ENCODE measurements at places on chromosomes 12 and 14. TPM values are rescaled to one million over a fixed set of nuclear protein-coding genes. Genes with fewer than 3 reads are reported as not detected.

Gene TAS2R19
- 6.9 TPM for total RNA-seq

Gene KRT7
- not detected for total RNA-seq

Gene ACOT2
- total RNA-seq: 117 TPM

Gene BCL2L14
- not detected for total RNA-seq

Gene OVCH1
- total RNA-seq: 2.5 TPM

Gene GOLGA5
- total RNA-seq: 41.0 TPM

Gene SERPINA12
- not detected for total RNA-seq

DNA sequence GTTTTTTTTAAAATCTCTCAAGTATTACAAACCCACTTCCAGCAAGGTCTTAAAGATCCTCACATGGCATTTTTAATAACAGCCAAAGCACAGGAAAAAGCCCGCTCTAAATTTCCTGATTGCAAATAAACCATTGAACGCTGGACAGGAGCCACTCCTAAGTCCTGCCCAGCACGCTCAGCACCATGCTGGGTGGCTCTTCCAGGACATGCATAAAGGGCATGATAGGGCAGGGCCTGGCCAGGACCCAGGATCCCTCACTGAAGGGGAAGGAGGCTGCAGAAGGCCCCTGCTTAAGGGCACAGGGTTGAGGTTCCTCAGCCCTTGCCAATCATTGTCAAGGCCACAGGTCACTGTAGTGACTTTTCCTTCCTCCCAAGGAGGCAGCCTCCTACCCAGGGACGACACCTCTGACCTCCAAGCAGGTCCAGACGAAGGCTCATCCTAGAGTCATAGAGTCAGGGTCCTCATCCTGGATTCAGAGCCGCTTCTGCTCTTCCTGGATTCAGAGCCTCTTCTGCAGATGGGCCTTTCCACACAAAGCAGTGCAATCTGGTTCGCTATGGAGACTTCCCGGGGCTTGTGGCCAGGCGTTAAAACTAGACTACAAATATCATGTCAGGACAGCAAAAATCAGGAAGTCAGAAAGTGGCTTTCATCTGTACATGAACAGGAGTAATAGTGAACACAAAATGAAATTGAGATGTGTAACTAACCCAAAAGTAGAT is 123.8 kb downstream of the GCH1 start:
- DNase-seq: peak; percentile 60
- no peaks in the 10 kb centered on the region for H3K27me3 ChIP-seq
- peaks cover 26% of the 10 kb centered on the region for H3K4me1 ChIP-seq
- no peaks in the 10 kb centered on the region for H3K36me3 ChIP-seq
- H3K4me3 ChIP-seq: no peak overlapping the region

DNA sequence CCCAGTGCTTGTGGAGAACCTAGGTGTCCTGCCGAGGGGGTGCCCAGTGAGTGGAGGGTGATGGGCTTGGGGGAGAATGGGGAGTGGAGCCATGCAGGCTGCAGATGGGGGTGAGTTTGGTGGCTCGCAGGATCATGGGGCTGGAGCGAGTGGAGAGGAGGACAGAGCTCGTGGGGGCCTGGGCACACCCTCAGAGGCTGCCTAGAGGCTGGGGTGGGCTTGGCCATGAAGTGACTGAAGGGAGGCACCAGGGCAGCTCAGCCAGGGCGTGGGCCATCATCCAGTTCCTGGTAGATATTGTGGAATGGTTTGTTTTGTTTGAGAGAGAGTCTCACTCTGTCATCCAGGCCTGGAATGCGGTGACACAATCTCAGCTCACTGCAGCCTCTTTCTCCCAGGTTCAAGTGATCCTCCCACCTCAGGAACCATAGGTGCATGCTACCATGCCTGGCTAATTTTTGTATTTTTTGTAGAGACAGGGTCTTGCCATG is 43.4 kb upstream of the AMN start:
- H3K36me3 ChIP-seq: no peaks in the 10 kb centered on the region
- H3K27ac ChIP-seq: no peak overlapping the region
- H3K4me1 ChIP-seq: no peaks in the 10 kb centered on the region

DNA sequence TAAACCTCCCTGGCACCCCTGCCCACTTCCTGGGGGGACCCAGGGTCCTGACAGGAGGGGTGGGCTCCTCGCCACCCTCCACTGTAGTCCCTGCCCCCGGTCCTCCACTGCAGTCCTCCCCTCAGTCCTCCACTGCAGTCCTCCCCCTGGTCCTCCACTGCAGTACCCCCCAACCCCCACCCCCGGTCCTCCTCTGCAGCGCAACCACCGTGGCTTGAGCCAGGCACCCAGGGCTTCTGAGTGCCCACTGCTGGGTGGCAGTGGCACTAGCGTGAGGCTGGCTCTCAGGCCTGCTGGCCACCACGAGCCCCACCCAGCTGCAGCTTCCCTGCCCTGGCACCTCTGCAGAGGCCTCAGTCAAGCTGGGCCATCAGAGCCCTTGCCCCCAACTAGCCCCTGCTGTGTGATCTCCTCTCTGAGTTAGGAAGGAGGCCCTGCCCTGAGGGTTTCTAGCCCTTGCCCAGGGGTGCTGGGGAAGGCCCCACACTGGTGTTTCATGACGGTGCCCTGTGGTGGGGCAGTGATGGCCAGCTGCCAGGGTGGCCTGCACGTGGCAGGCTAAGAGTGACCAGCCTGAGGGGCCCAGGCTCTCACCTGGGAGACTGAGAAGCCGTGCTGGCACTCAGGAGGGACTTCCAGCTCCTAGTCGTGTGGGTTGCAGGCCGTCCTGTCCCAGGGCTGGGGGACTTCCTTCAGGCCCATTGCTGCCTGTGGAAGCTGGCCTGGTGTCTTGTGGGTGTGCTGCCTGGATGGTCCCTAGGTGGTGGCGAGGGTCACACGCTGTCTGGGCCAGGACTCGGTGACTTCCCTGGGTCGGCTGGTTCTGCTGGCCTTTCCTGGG is 9.7 kb downstream of the CEP170B start:
- no peaks in the 10 kb centered on the region for H3K27me3 ChIP-seq
- DNase-seq: no peak
- peaks cover 6% of the 10 kb centered on the region for H3K4me1 ChIP-seq
- no peak overlapping the region for H3K27ac ChIP-seq

GRCh38 chr12:113271853-113272561 is 50.7 kb downstream of the TPCN1 start:
- H3K27me3 ChIP-seq: no peaks in the 10 kb centered on the region
- peaks cover 23% of the 10 kb centered on the region for H3K36me3 ChIP-seq
- no peak overlapping the region for H3K4me3 ChIP-seq
- peak; percentile 94 for DNase-seq
- H3K4me1 ChIP-seq: peaks cover 22% of the 10 kb centered on the region
- peak overlapping the region; percentile 72 for H3K27ac ChIP-seq

- no peaks in the 10 kb centered on the region for H3K36me3 ChIP-seq
- DNase-seq: no peak
- peak overlapping the region; percentile 98 for H3K27ac ChIP-seq
- H3K4me1 ChIP-seq: peaks cover 53% of the 10 kb centered on the region
Observed at GRCh38 chr12:56222531-56222895, 791 bp upstream of the RNF41 start.

DNA sequence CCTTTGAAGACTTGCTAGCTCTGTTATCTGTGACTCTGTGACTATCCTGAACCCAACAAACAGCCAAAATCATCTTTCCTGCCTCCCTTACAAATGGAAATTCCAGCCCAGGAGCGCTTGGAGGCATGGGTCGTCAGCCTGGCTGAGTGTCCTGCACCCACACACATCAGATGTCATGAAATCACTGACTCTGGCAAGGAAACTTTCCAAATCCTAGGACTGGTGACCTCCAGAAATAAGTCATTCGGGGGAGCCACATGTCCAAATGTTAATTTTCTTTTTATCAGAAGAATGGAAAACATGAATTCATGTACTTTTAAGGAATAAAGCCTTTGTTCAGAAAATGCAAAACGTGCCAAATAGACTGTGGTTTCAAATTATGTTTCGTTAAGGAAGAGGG is 96.3 kb upstream of the EVL start:
- H3K36me3 ChIP-seq: no peaks in the 10 kb centered on the region
- H3K27ac ChIP-seq: no peak overlapping the region
- no peaks in the 10 kb centered on the region for H3K27me3 ChIP-seq
- no peak for DNase-seq

DNA sequence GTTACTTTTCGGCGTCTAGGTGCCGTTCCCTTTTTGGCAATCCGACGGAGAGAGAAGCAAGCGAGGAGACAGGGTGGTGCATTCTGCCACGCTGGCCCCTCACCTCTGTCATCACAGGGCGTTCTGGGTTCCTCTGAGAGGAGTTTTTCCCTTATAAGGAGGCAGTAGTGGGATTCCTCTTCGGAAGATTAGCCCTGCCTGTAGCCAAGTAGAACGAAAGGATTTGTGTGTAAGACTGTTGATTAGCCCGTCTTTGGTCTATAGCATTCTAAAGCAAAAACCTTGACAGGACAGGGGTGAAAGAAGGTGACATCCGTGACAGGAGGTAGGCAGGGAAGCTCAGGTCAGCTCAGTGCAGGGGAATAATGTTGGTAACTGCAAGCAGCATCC is 9.1 kb upstream of the NEMF start:
- peak overlapping the region; percentile 98 for H3K27ac ChIP-seq
- H3K4me1 ChIP-seq: peaks cover 33% of the 10 kb centered on the region
- DNase-seq: peak; percentile 91
- no peaks in the 10 kb centered on the region for H3K36me3 ChIP-seq
- no peaks in the 10 kb centered on the region for H3K27me3 ChIP-seq

GRCh38 chr12:131506426-131506825 is 204.5 kb upstream of the SFSWAP start:
- no peak overlapping the region for H3K27ac ChIP-seq
- no peak overlapping the region for H3K4me3 ChIP-seq
- H3K4me1 ChIP-seq: no peaks in the 10 kb centered on the region
- no peaks in the 10 kb centered on the region for H3K27me3 ChIP-seq
- DNase-seq: no peak

- H3K27ac ChIP-seq: no peak overlapping the region
- no peaks in the 10 kb centered on the region for H3K4me1 ChIP-seq
- no peak overlapping the region for H3K4me3 ChIP-seq
- DNase-seq: no peak
- H3K36me3 ChIP-seq: no peaks in the 10 kb centered on the region
Observed at GRCh38 chr12:7719946-7720730, 8.9 kb downstream of the DPPA3 start.

- H3K27ac ChIP-seq: no peak overlapping the region
- no peak for DNase-seq
- peaks cover 41% of the 10 kb centered on the region for H3K4me1 ChIP-seq
- no peak overlapping the region for H3K4me3 ChIP-seq
- H3K36me3 ChIP-seq: no peaks in the 10 kb centered on the region
Observed at GRCh38 chr12:48980389-48980952, 2.3 kb downstream of the WNT1 start.
